AG04450 (cell line): ENCODE measurements at places on chromosomes 11 and 22.

- no peak for DNase-seq
These were observed 56.3 kb upstream of the GRK3 start for GRCh38 chr22:25508161-25508560.

- no peak for DNase-seq
These were observed 46.9 kb upstream of the CEP126 start for GRCh38 chr11:101867951-101868350.

- DNase-seq = peak; percentile 61
These were observed 21.0 kb downstream of the FLI1 start for GRCh38 chr11:128714881-128715280.

- no peak for DNase-seq
These were observed 90.0 kb downstream of the AMOTL1 start for GRCh38 chr11:94858012-94858705.

GRCh38 chr11:103317118-103317517, 207.9 kb downstream of the DYNC2H1 start:
- DNase-seq = no peak

DNA sequence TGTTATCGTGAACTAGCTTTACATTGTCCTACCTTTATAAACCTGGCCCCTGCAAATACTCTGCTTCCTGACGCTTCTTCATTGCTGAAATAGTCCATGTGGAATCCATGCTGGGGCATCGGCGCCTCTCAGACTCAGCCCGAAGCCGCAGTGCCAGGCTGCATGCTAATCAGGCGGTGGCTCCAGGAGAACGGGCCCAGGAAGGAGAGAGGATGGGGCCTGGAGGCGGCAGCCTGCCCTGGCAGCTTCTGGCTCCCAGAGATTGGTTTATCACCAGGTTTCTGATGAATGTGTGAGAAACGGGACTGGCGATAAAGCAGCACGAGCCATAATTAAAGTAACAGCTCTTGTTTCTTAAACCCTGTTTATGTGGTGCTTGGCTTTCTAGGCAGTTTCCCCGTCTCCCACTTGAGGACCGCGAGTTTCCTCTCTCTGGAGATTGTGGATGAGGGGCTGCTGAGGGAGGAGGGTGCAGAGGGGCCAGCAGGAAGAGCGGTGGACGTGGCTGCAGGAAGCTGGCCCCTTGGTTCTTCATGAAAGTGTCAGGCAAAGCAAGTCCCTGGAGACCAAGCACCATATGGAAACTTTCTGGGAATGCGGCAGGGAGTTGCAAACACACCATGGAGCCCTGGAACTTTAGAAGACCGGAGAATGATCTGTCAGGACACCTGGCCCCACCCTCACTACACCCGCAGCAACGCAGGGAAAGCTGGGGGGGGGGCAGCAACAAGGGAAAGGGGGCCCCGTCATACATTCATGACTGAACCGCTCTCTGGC, 93.4 kb downstream of the NTM start:
- no peak for DNase-seq

- no peak for DNase-seq
These were observed 19.2 kb upstream of the CBX6 start for GRCh38 chr22:38891256-38891655.

- no peak for DNase-seq
These were observed 8.6 kb downstream of the THYN1 start for GRCh38 chr11:134244593-134244992.

- no peak for DNase-seq
These were observed 30.3 kb downstream of the UVRAG start for GRCh38 chr11:75845324-75845723.

- DNase-seq = no peak
These were observed 153.1 kb downstream of the UVRAG start for GRCh38 chr11:75968021-75968625.

DNA sequence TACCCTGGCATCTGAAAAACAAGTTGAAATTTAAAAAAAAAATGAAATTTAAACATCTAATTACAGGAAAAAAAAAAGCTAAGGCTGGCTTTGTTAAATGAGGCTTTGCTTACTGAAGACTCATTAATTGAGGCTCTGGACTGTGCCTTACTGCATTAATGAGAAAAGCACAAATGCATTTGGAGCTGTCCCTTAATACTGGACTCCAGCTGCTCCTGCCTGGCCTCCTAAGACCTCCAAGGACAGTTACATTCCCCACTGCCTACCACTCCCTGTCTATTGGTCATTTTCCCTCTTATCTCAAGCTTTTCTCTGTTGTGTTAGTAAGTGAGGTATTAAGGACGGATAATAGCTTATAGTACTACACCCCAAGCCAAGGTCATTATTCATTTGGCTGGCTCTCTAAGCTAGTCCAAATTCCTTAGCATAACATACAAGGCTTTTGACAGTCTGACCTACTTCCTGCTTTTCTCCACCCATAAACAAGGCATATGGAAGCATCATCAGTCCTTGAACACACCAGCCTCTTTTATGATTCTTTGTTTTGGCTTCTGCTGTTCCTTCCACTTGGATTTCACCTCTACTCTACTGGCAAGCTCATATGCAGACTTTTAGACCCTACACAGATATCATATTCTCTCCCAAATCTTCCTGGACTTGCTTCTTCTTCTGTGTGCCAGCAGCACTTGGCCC, 62.5 kb downstream of the USP35 start:
- DNase-seq = no peak

DNA sequence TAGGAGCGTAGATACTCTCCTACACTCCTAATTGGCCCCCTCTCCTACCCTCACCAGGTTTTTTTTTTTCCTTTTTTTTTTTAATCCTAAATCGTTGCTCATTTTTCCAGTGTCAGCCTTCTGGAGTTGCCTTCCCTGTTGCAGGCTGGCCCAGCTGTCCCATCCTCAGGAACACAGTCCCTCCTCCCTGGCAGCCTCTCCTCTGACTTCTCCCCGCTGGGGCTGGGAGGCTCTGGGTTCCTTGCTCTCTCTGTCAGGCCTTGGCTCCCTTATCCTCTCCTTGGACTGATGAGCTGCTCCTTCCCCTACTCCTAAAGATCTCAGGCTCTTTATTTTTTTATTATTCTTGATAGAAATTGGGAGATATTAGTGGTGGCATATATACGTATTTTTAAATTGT, 62.2 kb downstream of the PKNOX2 start:
- no peak for DNase-seq

GRCh38 chr11:87292598-87292997, 254.9 kb downstream of the TMEM135 start:
- DNase-seq = no peak

GRCh38 chr22:36267058-36267457, 14.1 kb downstream of the APOL1 start:
- DNase-seq = no peak

DNA sequence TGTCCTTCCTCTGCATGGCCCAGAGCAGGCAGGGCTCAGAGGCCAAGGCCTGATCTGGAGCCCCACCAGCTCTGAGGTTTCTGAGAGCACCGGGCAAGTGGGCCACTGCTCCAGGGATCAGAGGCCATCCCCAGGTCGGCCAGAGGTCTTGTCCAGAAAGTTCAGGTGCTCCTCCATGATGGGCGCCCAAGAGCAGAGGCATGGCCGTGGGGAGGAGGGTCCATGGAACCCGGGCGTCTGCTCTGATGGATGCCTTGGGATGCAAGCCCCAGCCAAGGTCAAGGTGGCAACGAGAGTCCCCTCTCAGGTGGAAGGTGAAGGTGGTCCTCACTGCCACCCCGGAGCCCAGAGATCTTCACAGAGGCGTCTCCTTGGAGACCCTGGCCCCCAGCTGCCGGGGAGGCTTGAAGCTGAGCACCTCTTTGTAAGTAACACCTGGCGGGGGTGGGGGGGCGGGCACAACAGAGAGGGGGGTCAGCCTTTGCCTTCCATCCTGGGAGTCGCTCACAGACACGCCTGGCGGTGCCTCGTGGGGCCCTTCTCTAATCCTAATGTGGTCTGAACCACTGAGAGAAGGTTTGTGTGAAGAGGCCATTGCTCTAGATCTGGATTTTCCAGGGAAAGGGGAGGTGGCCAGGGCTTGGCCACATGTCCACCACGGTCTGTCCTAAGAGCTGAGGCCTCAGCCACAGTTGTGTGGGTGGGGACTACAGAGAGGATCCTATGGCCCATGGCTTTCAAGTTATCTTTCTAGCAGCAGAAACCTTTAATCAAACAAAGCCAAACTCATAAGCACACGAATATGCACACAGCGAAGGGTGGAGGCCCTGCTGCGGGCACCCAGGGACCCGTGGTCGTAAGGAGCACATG, 2.2 kb upstream of the HDAC10 start:
- no peak for DNase-seq

DNA sequence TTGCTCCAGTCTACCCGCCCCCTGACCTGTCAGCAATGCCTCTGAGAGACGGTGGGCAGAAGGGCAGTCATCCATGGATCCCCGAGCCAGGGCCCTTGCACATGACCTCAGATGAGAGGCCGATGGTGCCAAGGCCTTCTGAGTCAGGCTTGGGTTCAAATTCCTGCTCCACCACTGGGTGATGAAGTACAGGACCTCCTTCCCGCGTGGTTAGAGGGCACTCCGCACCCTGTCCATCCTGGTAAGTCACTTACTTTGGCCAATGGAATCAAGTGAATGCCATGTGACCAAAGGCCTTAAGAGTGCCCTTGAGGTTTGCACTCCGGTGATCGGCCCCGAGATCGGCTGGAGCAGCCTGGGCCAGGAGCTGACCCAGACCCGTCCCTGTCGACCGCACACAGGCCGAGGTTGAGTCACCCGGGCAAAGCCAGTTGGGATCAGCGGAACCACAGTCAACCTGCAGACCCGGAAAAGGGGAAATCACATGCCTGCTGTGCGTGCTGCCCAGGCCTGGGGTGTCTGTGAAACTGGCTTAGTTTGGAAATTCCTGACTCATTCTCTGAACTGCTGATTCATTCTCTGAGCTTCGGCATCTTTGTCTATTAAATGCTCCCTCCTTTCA, 48.9 kb downstream of the RTL6 start:
- peak; percentile 85 for DNase-seq

- DNase-seq = no peak
These were observed 98.9 kb upstream of the ISX start for GRCh38 chr22:34966980-34967565.

DNA sequence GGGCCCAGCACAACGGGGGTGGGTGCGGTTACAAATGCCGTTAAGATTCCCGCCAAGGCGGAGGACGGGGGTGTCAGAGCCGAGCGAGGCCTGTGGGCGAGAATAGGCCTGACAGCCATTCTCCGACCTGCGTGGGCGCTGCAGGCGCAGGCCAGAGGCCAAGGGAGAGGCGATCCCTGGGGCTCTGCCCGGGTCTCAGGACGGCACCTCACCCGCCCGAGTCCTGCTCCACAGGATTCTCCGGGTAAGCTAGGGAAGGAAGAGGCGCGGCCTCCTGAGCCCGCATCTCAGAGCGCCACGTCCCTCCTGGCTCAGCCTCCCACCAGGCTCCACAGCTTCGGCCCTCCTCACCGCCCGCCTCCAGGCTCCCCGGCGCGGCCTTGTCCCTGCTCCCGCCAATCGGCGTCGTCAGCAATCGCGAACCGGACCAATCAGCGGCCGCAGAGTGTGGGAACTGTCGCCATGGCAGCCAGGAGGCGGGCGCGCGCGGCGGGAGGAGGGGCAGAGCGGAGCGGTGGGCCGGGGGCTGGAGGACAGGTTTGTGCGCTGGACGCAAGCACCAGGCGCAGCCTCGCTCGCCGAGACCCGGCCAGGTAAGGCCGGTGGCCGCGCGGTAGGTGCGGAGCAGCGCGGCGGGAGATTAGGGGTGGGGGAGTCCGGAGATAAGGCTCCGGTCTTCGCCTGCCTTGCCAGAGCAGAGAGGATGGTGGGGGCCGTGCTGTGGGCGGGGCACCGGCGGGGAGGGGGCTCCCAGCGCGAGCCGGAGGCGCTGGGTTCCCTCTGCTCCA, at the start of gene NUCB2:
Gene NUCB2, plus strand, starts transcription at position 504 of the 788 bp plus-strand sequence. CDS start 18,585 bp downstream, outside the sequence.
- peak; percentile 89 for DNase-seq

- DNase-seq = peak; percentile 27
These were observed at the start of gene CASP4 for GRCh38 chr11:104968355-104968855. CASP4 (minus strand) TSS chr11:104968574; CDS start chr11:104968525, 49 bp downstream.

GRCh38 chr11:18332891-18333290, 10.5 kb downstream of the GTF2H1 start:
- no peak for DNase-seq

DNA sequence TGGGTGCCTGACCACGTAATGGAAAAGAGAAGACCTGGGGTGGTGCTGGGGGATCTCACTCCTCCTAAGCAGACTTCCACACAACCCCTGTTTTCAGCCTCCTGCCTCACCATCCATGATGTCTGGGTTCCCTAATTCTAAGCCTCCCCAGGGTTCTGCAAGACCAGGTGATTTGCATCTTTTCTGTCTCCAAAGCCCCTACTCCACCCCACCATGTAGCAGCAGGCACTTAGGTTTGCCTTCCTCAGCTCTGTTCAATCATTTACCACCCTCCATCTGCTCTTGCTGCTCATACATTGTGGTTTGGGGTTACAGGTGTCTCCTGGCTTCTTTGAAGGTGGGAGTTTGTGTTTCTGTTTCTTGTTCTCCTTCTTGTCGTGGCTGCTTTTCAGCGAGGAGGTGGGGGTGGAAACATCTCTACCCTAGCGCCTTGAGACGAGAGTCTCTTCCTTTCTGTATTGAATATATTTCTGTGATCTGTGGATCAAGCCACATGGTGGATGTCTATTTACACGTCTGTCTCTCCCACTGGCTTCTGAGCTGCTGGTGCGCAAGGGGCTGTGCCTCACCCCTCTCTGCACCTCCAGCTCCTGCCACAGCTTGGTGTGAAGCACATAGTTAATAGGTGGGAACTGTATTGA, 6.6 kb upstream of the SSTR3 start:
- DNase-seq = no peak

GRCh38 chr11:112541140-112542046, 280.7 kb upstream of the PLET1 start:
- DNase-seq = no peak

GRCh38 chr11:47155879-47156278, 20.8 kb downstream of the ARFGAP2 start:
- DNase-seq = no peak
